CD4-positive, alpha-beta T cell treated with Interleukin-17A for 1 hour (primary cell): ENCODE measurements at places on chromosomes 1 and 21.

DNA sequence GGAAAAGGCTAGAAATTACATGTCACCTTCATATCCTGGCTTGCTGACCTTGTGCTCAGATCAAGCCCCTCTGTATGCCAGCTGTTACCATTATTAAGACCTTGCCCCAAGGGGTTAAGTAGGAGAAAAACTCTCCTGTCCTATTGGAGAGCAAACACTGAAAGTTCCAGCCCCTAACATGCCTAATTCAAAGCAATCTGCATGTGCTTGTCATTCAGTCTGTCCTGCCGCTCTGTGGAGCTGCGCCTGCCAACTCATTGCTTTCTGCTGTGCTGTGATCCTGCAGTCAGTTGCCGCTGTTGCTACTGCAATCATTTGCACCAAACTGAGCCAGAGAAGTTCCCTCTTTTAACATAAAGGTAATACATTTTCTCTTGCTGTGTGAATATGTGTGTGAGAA, 113.4 kb downstream of the DISP1 start:
- DNase-seq: no peak

DNA sequence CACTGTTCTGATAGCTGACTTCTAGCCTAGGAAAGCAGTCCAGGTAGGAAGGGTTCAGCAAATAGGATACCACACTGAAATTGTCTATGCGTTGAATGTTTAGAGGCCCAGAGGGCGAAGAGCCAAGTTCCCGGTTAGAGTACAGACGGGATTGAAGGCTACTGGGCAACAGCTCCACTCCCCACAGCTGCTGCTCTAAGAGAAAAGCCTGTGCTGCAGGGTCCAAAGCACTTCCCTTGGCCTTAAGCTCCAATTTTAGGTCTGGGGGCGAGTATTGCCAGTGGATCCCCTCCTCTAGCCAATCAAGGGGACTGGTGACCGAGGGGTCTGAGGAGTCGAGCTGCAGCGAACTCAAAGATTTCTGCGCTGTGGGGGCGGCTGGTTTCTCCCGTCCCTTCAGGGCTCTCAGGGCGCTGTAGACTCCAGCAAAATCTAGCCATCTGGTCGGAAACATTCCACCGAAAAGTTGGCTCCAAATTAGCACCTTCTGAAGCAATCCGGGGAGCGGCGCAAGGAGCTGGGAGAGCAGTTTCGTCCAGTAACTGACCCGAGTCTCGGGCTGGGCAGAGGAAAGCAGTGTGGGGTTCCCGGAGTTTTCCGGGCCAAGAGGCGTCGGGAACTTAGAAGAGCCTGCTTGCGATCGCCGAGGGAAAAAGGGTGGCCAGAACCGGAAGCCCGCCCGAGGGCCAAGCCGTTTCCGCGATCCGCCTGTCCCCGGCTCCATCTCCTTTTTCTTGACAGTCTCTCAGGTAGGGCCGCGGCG, 748 bp downstream of the PPP1R15B start:
- DNase-seq: peak; percentile 39

GRCh38 chr1:93255222-93256079, 74.9 kb downstream of the CCDC18 start:
- DNase-seq: no peak

- DNase-seq: peak; percentile 90
These were observed 197.9 kb upstream of the SGIP1 start for GRCh38 chr1:66335859-66336640.

- DNase-seq: peak; percentile 0
These were observed 326.1 kb upstream of the BEND5 start for GRCh38 chr1:49102752-49103151.
